ENCODE measurements at places on chromosomes 1 and 21.
A peak's percentile ranks its signal among the peaks of the same experiment; 100 is the strongest.

DNA sequence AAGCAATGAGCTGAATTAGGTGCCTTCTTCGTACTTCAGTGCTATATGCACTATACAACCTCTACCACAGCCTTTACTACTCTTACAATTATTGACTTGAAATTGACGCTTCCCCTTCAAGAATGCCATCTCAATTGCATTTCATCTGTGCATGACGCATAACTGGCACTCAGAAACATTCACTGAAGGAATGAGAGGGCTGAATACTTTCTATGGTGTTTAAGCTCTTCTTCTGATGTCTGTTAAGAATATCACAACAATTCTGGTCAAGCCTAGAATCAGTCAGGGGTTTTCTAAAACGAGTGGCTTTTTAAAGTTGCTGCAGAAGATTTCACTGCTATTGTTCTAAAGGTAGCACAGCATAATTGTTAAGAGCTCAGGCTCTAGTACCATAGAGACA, 11.5 kb downstream of the DENND1B start:
- DNase-seq, result no peak

- no peak for DNase-seq
Measured at GRCh38 chr1:159054427-159054826, 22.1 kb downstream of the AIM2 start.

- DNase-seq, result no peak
Measured at GRCh38 chr1:181604482-181605249, 121.3 kb downstream of the CACNA1E start.

DNA sequence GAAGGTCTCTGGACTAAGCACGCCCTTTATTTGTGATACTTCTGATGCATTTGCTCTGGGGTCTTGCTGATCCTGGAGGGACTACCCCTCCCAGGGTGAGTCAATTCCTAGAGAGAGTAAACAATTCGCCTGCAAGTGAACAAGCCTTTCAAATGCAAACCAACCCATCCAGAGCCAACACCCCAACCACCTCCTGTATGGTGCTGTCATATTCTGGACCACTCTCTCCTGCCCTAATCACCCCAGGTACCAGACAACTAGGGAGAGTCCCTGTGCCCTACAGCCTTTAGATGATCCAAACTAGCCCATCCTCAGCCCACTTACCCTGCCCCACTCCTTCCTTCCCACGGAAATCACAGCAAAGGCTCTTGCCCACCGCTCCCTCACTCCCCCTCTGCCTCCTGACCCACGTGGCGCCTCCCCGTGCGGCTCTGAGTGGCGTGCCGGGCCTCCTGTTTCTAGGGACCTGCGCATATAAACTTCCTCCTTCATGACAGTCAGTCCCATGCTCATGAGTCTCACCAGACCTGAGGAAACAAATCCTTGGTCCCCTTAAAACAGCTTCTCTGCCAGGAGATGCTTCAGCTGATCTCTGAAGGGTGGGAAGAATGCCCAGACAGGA, 37.2 kb downstream of the ACTA1 start:
- no peak for DNase-seq

DNA sequence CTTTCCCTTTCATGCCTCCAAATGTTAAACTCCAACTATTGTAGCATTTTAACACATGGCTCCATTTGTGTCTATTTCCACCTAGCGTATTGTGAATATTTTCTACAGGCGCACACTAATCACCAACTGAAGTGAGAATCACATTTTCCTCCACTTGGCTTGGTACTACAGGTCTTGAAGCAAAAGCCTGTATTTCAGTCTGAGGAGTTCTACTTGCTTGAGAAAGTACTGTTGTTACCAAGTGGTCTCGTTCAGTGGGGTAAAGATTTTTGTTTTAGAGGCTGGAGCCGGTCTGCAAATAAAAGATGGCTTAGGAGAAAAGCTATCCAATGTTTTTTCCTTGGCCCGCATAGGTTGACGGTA, 550 bp upstream of the PTBP2 start:
- no peak for DNase-seq

GRCh38 chr21:16117851-16118590, 388.2 kb downstream of the USP25 start:
- no peak for DNase-seq

- no peak for DNase-seq
Measured at GRCh38 chr1:231527586-231528171, 790 bp upstream of the TSNAX start.

- no peak for DNase-seq
Measured at GRCh38 chr1:216209125-216209524, 214.1 kb downstream of the USH2A start.

DNA sequence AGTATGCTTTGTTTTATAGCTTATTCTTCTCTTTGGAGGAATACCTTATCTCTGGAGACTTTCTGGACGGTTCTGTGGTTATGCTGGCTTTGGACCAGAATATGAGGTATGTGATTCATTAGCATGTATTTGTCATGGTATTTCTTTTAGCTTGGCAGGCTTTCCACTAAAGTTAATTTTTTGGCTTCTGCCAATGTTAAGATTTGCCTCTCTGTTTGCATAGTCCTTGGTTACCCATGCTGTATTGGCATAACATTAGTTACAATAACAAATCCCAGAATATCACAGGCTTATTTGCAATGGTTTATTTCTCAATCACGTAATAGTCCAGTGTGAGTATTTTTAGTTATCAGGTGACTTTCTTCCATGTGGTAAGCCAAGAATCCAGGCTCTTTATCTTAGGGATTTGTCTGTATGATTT, 9.7 kb downstream of the ZMPSTE24 start:
- peak; percentile 48 for DNase-seq

- DNase-seq, result no peak
Measured at GRCh38 chr1:3747903-3748302, 4.3 kb upstream of the CCDC27 start.

GRCh38 chr1:116368241-116368640, 4.8 kb upstream of the ATP1A1 start:
- no peak for DNase-seq

- DNase-seq, result no peak
Measured at GRCh38 chr1:96240438-96240837, 481.1 kb upstream of the PTBP2 start.

DNA sequence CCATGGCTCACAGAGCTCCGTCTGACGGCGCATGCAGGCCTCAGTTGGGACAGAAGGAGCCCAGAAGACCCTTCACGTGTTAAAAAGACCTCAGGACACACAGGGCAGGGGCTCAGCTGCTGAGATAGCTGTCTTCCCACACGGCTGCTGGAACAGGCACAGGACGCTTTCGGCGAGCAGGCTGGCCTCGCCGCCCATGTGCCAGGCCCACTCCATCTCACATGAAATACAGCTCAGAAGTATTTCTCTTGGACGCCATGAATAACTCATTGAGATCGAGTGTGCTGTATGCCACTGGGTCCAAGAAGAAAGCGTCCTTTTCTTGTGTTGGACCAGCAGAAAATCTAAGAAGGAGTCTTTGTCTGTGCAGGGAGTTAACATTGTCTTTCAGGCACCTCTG, 69.6 kb downstream of the SIM2 start:
- DNase-seq, result no peak

DNA sequence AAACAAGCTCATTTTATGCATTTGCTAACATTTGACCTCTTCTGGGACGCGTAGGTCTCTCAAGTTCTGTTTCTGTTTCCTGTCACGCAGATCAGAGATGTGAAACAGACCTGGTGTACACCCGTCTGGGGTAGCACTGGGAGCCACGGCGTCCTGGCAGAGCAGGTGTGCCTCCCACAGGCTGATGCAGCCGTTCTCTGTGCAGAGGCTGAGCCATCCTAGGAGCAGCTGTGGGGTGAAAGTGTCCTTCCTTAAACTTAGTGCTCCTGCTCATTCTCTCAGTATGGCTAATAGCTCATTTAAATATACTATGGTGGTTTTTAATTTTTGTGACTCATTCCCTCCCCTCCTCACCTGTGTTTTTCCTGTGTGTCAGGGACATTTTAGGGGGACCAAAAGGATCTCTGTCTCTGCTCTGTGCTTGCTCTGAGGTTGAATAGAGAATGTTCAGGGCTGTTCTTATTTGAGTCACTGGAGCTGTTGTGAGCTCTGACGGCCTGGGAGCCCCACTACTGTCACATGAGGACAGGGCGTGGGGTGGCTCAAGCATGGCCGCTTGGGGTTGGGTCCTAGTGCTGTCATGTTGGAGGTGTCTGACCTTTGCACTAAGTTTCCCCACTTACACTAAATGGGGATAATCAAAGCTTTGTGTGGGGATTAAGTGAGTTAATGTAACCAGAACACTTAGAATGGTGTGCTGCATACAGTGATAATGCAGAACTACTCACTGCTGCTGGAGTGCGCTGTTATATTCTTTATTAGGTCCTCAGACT, 43.0 kb downstream of the GALNT2 start:
- no peak for DNase-seq

- no peak for DNase-seq
Measured at GRCh38 chr1:108027389-108027788, 62.4 kb upstream of the VAV3 start.

- DNase-seq, result no peak
Measured at GRCh38 chr1:201553496-201554189, 14.7 kb downstream of the NAV1 start.

GRCh38 chr1:242019018-242019417, 20.1 kb upstream of the MAP1LC3C start:
- no peak for DNase-seq

DNA sequence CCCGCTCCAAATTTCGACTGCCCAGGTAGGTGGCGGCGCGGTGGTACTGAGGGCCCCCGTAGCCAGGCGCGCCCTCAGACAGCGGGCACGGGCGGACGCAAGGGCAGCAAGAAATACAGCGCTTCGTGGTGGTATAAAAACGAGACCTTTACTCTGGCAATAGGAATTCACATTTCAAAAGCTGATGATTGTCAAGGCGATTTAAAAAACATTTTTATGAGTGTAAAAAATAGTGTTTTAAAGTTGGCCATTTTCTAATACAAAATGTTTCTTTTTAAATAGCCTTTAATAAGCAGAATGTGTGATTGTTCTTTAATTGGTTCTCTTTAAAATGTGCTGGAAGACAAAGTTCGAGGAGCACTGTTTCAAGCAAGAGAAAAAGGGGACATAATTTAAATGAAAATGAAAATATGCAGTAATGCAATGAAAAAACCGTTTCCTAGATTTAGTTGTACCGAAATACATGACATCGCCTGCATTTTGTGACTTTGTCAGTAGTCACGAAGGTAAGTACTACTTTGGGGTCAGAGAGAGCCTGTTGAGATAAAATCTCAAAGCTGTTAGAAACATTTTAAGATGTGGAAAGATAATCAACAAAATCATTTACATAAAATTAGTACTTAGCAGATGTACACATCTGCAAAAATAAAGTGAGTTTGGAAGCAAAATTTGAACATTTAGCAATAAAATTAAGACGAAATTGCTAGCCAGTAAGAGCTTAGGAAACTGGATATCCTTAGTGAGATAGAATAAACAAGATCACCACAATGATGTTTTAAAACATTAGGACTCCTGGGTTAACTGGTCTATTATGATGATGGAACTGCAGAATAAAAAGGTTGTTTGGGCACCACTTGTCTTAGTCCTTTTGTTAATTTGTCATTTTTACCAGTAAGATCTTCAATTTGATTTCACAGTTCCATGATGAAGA, 1.1 kb upstream of the PSMG1 start:
- no peak for DNase-seq

DNA sequence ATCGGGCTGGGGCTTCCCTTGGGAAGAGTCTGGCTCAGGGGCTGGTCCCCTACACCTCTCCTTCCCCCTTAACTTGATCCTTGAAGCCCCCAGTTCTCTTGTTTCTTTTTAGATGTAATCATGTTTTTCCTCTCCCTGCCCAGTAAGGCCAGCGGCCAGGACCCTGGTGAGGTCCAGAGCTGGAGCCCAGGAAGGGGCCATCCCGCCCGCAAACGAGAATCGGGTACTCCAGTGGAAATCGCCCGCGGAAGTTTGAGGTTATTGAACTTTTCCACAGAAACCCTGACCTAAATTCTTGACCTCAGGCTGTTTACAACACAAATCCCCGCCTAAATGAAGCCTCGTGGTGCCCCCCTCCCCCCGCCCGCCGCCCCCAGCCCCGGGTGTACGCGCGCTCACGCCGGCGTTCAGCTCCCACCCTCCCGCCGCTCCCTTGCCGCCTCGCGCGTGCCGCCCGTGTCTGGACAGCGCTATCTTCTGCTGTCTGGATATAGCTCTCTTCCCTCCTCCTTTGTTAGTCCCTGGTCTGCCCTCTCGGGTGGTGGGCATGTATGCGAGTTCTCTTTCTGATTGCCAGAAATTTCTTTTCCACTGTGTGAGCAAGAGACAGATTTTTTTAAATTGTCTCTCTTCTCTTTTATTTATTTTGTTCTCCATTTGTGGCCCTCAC, 165.9 kb upstream of the CACNA1E start:
- no peak for DNase-seq

DNA sequence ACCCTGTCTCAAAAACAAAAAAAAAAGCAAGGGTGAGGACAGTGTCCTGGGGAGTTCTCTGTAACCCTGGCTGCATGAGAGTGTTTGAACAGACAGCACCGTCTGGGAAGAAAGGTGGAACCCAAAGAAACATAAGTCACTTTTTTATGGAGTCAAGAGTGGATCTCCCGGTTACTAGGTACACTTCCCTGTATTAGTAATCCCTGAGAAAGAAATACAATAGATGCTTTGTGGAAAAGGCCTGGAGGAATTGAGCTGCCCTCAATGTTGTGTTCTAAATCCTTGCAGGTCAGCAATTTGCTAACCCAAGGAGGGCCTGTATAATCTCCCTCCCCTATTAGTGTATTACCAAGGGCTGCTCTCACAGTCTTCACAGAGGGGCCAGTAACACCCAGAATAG, 16.6 kb downstream of the DEGS1 start:
- DNase-seq, result no peak

DNA sequence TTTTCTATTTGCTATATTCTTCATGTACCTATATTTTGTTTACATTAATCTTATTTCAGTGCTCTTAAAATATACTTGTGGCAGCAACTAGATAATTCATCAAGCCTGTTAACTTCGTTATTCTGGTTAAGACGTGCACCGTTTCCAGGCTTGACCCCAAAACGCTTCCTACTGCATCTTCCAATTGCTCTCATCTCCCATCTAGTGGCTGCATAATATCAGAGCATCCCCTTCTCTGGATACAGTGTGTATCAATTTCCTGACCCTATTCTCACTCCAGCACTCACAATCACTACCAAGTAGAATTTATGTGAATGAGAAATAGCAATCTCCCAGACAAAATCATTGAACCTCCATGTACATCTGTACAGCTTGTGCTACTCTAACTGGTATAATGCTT, 1280.3 kb upstream of the B3GALT2 start:
- DNase-seq, result peak; percentile 11
